ENCODE measurements at places on chromosomes 6 and 20.

DNA sequence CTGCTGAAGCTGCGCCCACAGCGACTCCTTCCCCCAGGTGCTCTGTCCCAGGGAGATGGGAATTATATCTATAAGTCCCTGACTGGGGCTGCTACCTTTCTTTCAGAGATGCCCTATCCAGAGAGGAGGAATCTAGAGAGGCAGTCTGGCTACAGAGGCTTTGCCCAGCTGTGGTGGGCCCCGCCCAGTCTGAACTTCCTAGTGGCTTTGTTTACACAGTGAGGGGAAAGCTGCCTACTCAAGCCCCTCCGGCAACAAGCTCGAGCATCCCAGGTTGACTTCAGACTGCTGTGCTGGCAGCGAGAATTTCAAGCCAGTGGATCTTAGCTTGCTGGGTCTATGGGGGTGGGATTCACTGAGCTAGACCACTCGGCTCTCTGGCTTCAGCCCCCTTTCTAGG lies 152.5 kb upstream of the MAP3K7 start:
- DNase-seq, result peak; percentile 43

DNA sequence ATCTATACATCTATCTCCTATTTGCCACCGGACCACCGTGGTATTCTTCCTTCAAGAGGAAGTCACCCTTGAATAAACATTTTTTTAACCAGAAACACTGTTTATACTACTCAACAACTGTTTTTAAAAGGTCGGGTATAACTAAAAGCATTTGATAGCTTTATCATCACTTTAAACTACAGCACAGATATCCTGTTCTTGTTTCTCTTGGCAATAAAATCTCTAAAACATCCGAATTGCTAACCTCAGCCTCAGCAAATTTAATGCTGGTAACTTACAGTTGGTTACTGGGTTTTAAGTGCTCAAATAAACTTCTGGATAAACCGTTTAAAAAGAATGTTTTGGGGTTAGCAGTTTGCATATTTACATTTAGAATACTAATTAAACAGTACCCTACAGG lies 20.4 kb downstream of the ZUP1 start:
- DNase-seq, result no peak

DNA sequence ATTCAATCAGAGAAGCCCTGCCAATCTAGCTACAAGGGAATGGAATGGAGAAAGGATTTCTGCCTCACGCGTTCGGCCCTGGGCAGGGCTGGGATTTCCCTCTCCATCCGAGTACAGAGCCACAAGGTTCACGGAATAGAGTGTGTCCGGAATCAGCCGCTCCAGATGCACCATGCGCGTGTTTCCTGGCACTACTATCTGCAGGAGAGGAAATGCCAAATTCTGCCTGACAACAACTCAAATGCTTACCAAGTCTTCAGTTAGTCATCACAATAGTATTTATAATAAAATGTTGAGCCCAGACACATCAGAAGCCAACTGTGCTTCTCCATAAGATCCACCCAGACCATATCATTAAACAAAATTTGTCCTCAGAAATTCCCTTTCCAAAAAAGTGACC lies 75.1 kb downstream of the COL12A1 start:
- no peak for DNase-seq

- DNase-seq, result peak; percentile 45
These were observed 20.8 kb upstream of the MLN start for GRCh38 chr6:33824461-33825154.

DNA sequence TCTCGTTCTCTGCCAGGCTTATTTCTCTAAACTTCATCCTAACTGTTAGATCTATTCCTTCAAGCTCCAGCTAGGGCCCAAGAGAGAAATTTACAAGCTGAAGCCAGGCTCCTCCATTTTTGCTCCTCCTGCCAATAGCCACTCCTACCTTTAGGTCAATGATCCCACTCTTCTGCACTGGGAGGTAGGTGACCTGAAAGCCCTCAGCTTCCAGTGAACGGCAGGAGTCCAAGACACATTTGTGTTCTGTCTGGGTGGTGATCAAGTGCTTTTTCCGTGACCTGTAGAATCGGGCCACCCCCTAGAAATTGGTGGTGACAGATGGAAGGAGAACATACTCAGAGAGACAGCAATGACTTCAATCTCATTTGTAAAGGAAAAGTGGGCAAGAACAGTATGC lies 8.9 kb downstream of the NFS1 start:
- no peak for DNase-seq

DNA sequence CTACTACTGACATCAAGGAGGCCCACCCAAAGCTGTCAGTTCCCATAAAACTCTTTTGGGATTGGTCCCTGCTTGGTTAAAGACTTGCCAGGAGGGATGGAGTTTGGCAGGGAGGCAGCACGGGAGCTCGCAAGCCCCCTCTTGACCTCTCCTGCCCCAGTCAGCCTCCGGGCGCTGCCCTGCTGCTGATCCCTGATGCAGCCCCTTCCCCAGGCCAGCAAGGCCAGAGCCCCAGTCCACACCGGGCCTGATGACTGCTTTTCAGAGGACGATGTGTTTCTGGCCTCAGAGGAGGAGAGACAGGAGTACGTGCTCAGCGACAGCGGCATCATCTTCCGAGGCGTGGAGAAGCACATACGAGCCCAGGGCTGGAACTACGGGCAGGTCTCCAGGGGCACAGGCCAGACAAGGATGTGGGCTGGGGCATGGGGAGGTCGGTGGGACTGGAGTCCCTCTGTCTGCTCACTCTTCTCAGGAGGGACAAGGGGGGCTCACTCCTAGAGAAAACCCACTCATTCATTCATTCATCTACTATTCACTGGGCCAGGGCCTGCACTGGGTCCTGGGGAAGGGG lies 15.6 kb downstream of the TGM6 start:
- no peak for DNase-seq

- DNase-seq, result no peak
These were observed 85.2 kb downstream of the ANKS1A start for GRCh38 chr6:34974249-34974642.
